Hypothalamus (tissue), 51 donors: ENCODE measurements at places on chromosomes 16 and 17.

DNA sequence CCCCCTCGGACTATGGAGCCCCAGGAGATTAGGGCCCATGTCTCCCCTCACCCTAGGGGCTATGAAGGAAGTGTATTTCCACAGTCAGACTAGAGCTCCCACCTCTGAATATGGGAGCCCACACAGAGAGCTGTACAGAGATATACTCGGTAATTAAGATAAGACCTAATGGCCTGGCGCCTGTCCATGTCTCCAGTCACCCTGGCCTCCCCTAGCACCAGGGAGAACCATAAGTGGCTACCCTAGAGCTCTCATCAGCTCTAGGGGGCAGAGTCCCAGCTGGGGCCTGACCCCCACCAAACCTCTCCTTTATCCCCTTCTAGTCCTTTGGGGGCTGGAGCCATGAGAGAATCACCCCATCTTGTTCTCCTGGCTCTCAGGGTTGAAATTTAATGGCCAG, 2.4 kb downstream of the TMEM101 start:
- no peak for DNase-seq

DNA sequence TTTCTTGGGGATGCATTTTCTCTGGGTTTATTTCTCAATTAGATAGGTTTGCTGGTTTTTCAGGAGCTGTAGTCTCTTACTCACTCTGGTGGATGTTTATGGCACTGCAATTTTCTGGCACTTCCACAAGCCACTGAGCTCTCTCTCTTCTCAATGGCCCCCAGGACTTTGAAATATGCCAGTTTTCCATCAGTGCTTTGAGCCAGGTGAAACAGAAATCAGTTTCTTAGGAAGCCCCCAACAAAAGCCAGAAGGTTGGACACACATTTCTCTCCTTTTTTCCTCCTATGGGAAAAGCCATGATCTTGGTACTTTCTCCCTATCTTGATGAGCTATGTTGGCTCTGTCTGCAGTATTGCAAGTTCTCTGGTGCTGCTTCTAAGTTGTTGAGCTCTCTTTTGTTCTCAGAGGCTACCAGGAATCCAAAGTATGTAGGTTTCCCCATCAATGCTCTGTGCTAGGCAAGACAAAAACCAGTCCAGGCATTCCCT, 90.7 kb upstream of the SMIM36 start:
- no peak for DNase-seq

GRCh38 chr16:57194512-57194911, 8.4 kb downstream of the RSPRY1 start:
- no peak for DNase-seq

DNA sequence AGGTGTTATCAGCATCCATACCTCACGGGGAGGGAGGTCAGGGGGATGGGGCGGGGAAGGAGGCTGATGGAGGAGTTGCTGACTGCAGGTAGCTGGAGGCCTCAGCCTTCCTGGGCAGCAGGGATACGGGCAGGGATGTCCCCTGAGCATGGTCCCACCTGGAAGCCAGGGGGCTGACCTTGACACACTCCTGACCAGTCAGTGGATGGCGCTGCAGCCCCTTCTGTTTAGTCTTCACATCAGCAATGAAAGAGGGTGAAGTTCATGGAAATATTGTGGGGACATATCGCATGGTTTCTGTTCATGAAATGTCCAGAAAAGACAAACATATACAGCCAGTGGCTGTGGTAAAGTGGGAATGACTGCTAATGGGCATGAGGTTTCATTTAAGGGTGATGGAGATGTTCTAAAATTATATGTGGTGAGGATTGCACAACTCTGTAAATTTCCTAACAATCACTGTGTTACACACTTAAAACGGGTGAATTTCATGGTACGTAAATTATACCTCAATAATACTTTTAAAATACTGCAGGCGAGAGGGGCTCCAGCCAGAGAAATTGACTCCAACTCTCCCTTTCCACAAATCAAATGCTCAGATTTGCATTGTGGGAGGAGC, 489.6 kb downstream of the CDH13 start:
- no peak for DNase-seq

DNA sequence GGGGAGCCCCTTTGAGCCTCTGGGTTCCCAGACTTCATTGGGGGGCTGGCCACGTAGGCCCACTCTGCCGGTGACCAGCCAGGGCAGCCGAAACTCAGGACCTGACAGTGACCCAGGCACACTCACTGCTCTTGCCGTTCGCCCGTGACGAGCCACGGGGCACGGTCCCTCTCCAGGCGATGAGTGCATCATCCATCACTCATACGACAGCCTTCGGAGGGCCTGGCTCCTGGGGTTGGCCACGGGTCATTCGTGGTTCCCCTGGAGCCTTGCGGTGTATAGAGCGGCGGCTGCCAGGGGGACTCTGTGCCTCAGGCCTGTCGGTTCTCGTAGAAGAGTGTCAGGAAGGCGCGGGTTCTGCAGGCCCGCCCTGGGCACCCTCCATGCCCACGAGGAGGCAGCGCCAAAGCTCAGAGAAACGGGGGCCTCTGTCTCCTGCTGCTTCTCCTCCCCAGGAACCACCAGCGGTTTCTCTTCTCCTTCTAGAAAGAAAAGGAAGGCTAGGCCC, 11.2 kb upstream of the NUDT16L1 start:
- DNase-seq: no peak

DNA sequence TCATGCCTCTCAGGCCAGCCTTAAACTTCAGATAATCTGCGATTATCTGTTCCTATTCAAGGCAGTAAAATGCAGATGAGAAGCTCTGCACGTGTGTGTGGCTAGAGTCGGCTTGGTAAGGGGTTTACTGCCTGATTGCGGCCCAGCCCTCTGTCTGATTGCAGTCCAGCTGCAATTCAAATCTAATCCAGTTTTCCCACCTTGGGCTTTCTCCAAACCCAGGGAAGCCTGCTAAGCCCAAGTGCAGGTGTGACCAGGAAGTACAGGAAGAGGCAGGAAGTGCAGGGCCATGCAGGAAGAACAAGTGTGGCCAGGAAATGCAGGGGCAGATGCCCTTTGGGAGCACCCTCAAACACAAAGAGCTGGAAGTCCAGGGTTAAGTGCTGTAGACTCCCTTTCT, 314.9 kb downstream of the CEP112 start:
- no peak for DNase-seq

DNA sequence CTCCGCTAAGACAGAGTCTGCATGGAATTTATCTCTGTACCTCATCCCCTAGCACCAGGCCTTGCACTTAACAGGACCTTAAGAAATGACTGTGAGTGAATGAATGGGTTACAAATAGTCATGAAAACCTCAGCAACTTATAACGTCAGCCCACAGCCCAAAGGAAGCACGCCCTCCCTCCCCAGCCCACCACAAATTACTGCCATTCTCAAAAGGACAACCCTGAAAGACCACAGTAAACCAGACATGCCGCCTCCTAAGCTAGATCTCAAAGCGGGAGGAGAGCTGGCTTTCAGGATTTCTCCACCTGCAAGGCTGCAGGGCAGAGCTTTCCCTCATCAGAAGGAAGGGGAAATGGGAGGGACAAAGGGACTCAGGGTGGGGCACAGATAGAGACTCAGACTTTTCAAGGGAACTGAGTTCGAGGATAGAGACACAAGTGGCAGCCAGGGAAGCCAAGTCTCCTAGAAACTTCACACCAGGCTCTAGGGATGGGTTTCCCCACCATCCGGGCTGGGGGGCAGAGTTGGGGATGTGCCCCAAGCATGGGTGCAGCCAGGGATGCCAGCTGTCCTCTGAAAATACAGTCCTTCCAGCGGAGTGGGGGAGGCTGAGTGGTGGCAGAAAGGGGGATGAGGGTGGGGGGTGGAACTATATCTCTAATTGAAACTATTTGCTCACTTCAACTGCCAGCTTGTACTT, 56.7 kb downstream of the PLXDC1 start:
- DNase-seq: no peak

DNA sequence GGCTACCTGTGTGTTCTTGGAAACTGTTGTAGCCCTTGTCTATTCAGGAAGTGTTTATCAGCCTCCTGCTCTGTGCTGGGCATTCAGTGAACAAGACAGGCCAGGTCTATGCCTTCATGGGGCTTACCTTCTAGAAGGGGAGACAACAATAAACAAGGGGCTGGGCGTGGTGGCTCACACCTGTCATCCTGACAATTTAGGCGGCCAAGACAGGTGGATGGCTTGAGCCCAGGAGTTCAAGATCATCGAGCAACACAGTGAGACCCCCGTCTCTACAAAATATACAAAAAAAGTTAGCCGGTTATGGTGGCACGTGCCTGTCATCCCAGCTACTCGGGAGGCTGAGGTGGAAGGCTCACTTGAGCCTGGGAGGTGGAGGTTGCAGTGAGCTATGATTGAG, 5.5 kb upstream of the GSG1L start:
- DNase-seq: no peak

DNA sequence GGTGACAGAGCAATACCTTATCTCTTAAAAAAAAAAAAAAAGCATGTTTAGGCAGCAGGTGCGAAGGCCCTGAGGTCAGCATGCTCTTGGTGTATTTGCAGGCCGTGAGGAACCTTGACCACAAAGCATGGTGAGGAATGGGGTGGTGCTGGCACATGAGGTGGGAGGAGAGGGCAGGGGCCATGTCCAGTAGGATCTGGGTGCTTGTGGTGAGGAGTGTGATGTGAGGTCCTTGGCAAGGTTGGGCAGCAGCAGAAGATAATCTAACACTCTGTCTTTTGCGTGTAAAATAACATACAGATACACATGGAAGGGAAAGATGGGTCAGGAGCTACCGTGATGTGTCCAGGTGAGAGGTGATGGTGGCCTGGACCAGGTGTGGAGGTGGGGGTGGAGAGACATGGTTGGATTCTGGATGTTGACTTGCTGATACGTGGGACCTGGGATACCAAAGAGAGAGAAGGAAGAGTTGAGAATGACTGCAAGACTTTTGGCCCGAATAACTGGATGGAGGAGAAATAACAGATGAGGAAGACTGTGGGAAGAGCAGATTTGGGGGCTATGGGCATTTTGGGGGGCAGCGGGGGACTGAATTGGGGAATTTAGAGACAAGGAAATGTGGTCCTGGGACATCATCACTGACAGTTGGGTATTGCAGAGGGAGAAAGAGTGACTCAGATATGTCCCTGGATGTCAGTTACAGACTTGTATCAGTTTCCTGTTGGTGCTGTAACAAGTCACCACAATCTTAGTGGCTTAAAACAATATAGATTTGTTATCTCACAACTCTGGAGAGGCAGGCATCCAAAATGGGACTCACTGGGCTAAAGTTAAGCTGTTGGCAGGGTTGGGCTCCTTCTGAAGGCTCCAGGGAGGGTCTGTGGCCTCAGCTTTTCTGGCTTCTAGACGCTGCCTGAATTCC, 274.9 kb downstream of the HAPSTR1 start:
- no peak for DNase-seq

DNA sequence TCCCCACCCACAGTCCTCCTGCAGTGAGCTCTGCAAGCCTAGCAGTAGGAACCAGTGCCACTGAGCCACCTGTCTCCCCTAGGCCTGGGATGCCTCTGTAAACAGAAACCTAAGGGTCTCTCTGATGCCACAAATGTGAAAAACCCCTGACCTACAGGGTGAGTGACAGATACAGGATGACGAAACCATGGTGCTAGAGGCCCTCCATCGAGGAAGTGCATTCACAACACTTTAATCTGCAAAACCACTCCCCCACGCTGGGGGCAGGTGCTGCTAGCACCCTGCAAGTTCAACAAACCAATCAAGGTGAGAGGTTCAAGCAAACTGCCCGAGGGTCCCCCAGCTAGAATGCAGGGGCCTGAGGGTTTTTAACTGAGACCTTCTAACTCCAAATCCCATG, 59.5 kb downstream of the CDYL2 start:
- DNase-seq: no peak

DNA sequence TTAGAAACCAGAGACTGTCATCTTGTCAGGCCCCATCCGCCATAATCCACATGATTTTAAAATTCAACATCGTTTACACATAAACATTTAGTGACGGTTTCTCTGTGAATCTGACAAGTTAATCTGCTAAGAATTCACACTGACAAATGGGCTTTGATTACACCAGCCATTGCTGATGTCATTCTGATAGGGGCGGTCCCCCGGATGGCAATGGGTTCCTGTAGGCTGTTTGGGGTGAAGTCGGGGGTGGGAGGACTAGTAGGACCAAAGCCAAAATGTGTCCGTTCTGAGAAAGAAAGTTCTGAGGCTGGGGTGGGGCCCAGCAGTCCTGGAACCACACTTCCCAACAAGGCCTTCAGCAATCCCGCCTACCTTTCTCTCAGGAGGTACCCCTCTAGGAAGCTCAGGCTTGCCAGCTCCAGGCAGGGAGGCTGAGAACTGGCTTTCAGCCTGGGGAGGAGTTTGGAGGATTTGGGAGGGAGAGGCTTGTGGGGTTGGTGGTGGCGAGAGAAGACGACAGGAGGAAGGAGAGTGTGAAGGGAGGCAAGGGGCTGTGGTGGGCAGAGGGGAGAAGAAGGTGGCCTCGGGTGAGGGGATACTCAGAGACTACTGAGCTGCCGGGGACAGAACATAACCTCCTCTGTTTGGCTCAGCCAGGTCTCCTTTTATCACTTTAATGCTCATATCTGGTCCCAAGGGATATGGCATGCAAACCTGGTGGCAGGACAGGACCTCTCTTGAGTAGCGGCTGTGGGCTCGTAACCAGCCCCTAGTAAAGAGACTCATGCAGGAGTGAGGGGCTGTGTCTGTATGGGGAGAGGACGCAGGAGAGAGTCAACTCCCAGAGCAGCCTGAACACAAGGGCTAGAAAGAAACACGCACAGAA, 8.6 kb downstream of the HIC1 start:
- DNase-seq: no peak

GRCh38 chr17:39104046-39104445, 47.4 kb downstream of the PLXDC1 start:
- DNase-seq: no peak

DNA sequence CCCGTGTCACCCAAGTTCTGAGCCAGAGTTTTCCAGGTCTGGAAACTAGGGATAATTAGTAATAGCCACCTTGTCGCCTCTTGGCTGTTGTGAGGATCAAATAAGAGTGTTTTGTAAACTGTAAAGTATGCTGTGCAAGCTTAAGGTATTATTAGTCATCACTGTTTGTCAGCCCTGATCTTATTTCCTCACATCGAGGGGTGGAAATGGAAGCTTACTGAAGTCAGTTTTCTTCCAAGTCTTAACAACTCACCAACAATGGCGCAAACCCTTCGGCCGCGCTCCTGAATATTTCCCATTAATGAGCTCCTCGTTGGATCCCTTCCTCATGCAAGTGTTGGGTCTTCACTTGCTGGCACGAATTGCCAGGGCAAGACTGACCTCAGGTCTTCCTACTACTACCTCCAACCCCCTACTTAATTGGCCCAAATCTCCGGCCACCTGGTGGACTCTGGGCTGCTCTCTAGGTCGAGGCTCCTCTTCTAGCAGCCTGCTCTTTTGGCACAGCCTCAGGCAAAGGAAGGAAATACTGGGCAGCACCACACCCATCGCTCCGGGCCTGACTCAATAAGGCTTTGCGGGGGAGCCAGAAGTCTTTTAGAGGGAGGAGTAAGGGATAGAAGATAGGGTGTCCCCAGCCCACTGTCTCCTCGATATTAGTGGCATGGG, 885 bp upstream of the SLC35B1 start:
- no peak for DNase-seq
